ENCODE measurements at places on chromosomes 1 and 21. TPM values are rescaled to one million over a fixed set of nuclear protein-coding genes. Genes with fewer than 3 reads are reported as not detected.

ZNF683 gene
- polyA plus RNA-seq: 0.19 TPM

CELA3A gene
- 2.0 TPM for polyA plus RNA-seq

MIXL1 gene
- polyA plus RNA-seq: 0.05 TPM

NEK2 gene
- 0.18 TPM for polyA plus RNA-seq

CCDC185 gene
- polyA plus RNA-seq: not detected

NT5C1A gene
- 0.27 TPM for polyA plus RNA-seq

TLR5 gene
- 3.7 TPM for polyA plus RNA-seq

GLIS1 gene
- polyA plus RNA-seq: 2.0 TPM

OR2T11 gene
- not detected for polyA plus RNA-seq

FABP3 gene
- 12.6 TPM for polyA plus RNA-seq

LCE2C gene
- not detected for polyA plus RNA-seq

NAV1 gene
- 19.0 TPM for polyA plus RNA-seq

CAPZA1 gene
- polyA plus RNA-seq: 42.3 TPM

TRAF3IP3 gene
- 2.3 TPM for polyA plus RNA-seq

SHCBP1L gene
- not detected for polyA plus RNA-seq

OR14A2 gene
- not detected for polyA plus RNA-seq

ANKRD34A gene
- polyA plus RNA-seq: 1.4 TPM

RCOR3 gene
- 31.6 TPM for polyA plus RNA-seq

FAM151A gene
- 0.10 TPM for polyA plus RNA-seq

MRAP gene
- 4.0 TPM for polyA plus RNA-seq

CFHR3 gene
- polyA plus RNA-seq: 0.10 TPM

AGL gene
- polyA plus RNA-seq: 16.1 TPM

IGSF3 gene
- polyA plus RNA-seq: 6.3 TPM

NLRP3 gene
- 2.8 TPM for polyA plus RNA-seq

MAP1LC3C gene
- polyA plus RNA-seq: 13.4 TPM

EXTL1 gene
- 0.58 TPM for polyA plus RNA-seq

S100A9 gene
- polyA plus RNA-seq: 471 TPM

GFI1 gene
- polyA plus RNA-seq: 0.60 TPM

HENMT1 gene
- 4.7 TPM for polyA plus RNA-seq

JAM2 gene
- polyA plus RNA-seq: 25.3 TPM
